ENCODE measurements at places on chromosomes 3 and 15. TPM values are rescaled to one million over a fixed set of nuclear protein-coding genes. Genes with fewer than 3 reads are reported as not detected.

GRCh38 chr3:18279226-18279737, 145.9 kb downstream of the SATB1 start:
- DNase-seq, result no peak

DNA sequence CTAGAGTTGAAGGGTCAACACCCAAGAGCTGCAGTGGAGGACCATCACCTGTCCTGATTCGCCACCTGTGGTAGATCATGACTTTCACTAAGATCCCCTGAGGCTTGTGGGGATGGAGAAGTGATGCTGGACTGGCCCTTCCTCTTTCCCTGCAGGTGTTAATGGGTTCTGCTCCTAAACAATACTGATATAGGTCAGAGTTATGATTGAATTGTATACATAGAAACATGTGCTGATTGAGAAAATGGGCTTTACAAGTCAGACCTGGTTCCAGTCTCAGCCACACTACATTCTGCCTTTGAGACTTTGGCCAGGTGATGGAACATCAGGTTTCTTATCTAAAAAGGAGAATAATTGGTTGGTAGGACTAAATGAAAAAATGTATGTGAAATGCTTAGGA, 418.9 kb upstream of the TPRG1 start:
- no peak for DNase-seq

Gene TMEM42
- total RNA-seq, result 18.9 TPM

Gene HOMER2
- 6.3 TPM for total RNA-seq
